ENCODE measurements at places on chromosomes 4 and X.
A peak's percentile ranks its signal among the peaks of the same experiment; 100 is the strongest.

- no peak for DNase-seq
Observed at GRCh38 chrX:141278306-141278705, 36.0 kb upstream of the SPANXC start.

GRCh38 chr4:150072906-150073714, 5.1 kb upstream of the DCLK2 start:
- DNase-seq = no peak

GRCh38 chr4:116839826-116840225, 245.6 kb downstream of the TRAM1L1 start:
- no peak for DNase-seq

DNA sequence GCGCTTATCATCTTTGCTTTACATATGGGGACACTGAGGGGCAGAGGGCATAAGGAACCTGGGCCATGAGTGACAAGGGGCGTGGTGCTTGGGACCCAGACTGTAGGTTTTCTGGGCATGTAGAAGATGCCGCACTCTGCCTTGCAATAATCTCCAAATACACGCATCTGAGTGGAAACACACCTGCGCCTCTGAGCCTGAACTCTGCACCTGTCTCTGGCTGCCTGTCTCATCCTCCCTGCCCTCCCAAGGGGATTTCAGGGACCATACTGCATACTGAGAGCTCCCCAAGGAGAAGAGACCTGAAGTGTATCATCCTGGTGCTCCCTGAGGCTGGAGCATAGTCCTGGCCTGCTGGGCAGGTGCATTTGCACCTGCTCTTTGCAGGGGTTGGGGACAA, 34.7 kb upstream of the ASMTL start:
- no peak for DNase-seq

DNA sequence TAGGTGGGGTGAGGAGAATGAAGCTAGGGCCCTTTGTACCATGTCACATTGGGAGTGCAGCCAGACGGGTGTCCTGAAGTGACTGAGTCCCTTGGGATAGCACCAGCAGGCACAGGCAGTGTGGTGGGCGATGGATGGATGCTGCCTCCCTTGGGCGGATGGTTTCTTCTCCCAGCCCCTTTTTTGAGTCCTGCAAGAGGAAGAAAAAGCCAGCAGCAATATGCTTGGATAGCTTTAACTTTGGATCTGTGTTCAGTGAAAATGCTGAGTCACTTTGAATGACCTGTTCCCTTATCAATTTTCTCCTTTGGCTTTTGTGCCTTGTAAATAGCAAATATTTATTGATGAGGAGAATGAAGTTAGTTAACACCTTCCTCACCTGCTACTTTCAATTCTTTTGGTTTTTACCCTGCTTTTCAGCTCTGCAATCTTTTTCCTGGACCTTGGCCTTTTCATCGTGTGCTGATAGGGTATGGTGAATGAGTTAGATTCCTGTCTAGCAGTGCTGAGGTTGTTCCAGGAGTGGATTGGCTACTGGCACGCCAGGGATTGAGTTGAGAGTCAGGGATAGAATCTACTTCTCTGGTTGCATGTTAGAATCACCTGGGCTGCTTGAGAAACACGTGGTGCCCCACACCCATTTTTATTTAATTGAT, 10.2 kb downstream of the DCUN1D4 start:
- DNase-seq = no peak

DNA sequence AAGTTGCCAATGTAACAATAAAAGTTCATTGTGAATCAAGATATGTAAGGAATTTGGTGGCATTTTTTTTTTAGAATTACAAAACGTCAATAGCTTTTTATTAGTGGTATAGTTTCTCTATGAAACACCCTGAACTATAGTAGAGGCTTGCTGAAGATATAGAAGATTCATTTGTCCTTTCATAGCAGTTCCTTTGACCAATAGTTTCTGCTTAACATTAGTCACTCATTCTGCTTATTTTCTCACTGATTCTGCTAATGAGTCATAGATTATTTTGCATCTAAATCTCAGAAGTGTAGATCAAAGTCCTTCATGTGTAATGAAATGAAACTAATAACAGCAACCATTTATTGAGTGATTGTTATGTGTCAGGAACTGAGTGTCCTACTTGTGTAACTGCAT, 205.0 kb upstream of the TET2 start:
- peak; percentile 12 for DNase-seq

GRCh38 chr4:7886007-7886973, 53.4 kb downstream of the AFAP1 start:
- no peak for DNase-seq

DNA sequence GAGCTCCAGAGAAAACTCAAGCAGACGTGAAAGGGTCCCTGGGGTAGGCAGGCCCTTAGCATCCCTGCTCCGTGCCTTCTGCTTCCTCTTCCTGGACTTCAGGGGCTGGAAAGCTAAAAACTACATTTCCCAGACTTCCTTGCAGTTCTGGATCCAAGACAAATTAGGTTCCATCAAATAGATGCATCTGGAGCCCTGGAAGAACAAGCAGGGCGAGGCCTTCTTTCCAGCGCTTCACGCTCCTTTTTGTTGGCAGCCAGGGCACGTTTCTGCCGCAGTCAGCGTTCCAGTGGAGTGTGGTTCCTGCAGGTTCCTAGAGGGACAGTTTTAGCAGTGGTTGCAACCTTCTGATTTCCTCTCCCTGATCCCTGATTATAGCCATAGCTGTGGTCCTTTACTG, 53.6 kb upstream of the MSX1 start:
- no peak for DNase-seq

DNA sequence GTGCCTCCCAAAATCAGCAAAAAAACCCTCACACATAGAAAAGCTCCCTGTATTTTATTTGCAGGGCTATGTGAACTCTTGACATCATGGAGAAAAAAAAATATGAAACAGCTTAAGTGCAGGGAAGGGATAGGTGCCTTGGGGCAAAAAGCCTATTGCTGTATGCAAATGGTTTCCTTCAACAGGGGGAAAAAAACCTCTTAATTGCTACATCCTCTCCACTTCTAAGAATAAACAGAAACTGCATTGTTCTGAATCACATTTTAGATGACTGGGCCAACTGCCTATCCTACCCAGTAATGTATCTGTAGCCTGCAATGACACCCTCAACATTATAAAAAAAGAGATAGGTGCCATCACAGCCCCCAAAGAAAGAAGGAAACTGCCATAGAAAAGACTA, 229.4 kb upstream of the GALNTL6 start:
- no peak for DNase-seq
